ENCODE measurements at places on chromosomes 5 and 9. TPM values are rescaled to one million over a fixed set of nuclear protein-coding genes. Genes with fewer than 3 reads are reported as not detected.

Gene PCDHA10
- 20.3 TPM for total RNA-seq

Gene ZNF300
- 89.4 TPM for total RNA-seq

Gene IPPK
- total RNA-seq, result 16.1 TPM

Gene CYLC2
- not detected for total RNA-seq

Gene CNTLN
- total RNA-seq, result 16.5 TPM

Gene TMEM174
- total RNA-seq, result not detected

Gene TSC1
- 48.5 TPM for total RNA-seq

Gene PCDH12
- 2.8 TPM for total RNA-seq

Gene ADGRV1
- 474 TPM for total RNA-seq

Gene ADAMTS12
- total RNA-seq, result 1.2 TPM

Gene SCGB3A2
- not detected for total RNA-seq

GRCh38 chr9:112711050-112711689, 6.7 kb downstream of the INIP start:
- DNase-seq, result no peak

- no peak for DNase-seq
These were observed 4.0 kb upstream of the FOXB2 start for GRCh38 chr9:77015327-77016048.

- no peak for DNase-seq
These were observed 334.9 kb upstream of the DAB2 start for GRCh38 chr5:39759701-39760100.

GRCh38 chr9:80797831-80798688, 891.3 kb downstream of the TLE1 start:
- peak; percentile 47 for DNase-seq

- DNase-seq, result no peak
These were observed 11.6 kb downstream of the ANKH start for GRCh38 chr5:14859980-14860379.

DNA sequence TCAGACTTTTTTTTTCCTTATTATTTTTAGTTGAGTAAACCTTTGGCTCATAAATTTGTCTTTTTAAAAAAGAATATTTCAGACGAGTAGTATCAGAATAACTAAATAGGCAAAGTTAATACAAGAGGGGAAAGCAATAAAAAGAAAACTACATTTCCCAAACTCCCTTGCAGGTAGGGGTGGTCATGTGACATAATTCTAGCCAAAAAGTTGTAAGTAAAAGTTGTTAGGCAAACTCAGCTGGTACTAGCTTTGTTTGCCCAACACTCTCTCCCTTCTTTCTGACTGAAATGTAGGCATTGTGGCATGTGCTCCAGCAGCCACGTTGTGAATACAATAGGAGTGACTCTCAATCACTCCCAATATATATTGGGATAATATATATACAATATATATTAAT, 20.9 kb downstream of the GIN1 start:
- no peak for DNase-seq

- no peak for DNase-seq
These were observed 22.2 kb downstream of the TTLL11 start for GRCh38 chr9:122070728-122071515.

GRCh38 chr9:85339338-85339737, 402.4 kb downstream of the AGTPBP1 start:
- DNase-seq, result no peak

- no peak for DNase-seq
These were observed 85.2 kb downstream of the RASGRF2 start for GRCh38 chr5:81045389-81045807.

- DNase-seq, result no peak
These were observed 229.3 kb downstream of the GOLPH3 start for GRCh38 chr5:31944684-31945445.

DNA sequence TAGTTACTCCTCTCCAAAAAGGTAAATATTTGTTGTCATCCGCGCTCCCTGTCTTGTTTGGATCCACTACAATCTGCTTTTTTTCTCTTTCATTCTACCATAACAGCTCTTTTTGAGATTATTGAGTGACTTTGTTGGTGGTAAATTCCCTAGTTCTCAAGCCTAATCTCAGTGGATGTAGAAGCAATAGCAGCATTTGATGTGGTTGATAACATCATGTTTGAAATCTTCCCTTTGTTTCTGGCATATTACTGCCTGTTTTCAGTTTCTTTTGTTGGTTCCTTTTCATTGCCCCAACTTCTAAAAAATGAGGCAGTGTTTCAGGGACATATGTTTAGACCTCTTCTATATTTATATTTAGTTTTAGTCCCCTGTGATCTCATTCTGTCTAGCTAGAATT, 8.9 kb downstream of the CDC42SE2 start:
- DNase-seq, result no peak

- no peak for DNase-seq
These were observed 33.6 kb upstream of the NSMF start for GRCh38 chr9:137492464-137493363.

- DNase-seq, result no peak
These were observed 30.4 kb upstream of the FYB1 start for GRCh38 chr5:39249564-39250274.

DNA sequence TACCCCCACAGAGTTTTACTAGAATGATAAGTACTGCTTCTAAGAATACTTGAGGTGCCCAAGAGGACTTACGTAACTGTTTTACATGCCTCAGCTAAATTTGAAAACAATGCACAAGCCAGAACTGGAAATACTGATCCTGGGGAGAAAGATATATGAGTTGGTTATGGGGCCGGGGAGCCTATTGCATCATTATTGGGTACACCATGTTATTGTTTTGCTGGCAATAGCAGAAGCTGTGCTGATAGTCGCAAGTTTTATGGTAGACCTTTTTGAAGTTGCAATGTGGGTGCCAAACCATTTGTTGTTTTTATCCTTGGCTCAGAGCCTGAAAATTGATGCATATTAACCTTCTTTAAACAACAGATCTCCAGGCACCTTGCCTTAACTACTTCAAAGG, 108.4 kb upstream of the DHFR start:
- no peak for DNase-seq

- no peak for DNase-seq
These were observed 19.1 kb upstream of the SNX2 start for GRCh38 chr5:122755783-122756182.

DNA sequence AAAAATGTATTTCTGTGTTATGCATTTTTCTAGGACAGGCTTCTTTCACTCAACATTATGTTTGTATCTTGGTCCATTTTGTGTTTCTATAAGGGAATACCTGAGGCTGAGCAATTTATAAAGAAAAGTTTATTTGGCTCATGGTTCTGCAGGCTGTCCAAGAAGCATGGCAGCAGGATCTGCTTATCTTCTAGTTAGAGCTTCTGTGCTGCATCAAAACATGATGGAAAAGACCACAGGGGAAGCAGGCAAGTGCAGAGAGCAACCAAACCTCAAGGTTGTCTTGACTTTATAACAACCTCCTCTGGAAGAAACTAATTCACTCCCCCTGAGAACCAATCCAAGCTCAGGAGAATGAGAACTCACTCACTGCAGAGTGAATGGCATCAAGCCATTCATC, 1601.0 kb upstream of the NUDT12 start:
- no peak for DNase-seq

- DNase-seq, result no peak
These were observed 131.8 kb upstream of the FBN2 start for GRCh38 chr5:128669803-128670202.

GRCh38 chr5:60503771-60504170, 196.2 kb downstream of the DEPDC1B start:
- no peak for DNase-seq

- no peak for DNase-seq
These were observed 2.3 kb downstream of the SMIM3 start for GRCh38 chr5:150780816-150781221.

DNA sequence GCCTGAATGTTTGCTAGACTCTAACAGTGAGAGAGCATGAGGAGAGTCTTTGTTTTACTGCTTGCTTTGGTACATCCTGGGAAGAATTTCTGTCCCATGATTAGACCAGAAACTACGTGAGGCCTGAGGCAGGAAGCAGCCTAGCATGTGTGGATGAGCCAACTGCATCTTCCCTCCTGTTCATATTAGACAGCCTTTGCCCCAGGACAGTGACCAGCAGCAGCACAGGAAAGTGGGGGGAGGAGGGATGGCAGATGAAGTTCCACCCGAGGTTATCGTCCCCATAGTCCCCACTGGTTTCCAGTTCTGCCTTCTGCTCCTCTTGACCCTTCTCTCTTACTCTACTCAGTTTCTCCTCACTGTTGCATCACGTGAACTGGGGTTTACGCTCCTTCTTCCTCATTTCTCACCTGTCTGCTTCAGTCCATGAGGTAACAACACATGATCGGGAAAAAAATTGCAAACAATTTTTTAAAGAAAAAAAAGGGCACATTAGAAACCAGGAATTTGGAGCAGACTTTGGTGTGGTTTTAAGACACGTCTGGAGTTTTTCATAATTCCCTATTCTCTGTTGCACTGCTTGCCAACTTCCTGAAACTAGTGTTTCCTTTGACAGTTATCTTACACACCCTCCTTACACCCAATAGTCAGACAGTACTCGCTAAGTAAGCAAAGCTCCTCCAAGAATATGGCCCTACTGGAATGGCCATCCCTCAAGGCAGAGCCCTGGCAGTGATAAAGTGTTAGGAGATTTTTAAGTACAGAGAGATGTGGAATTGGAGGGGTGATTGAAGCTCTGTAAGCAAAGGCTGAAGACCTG, 84.1 kb downstream of the SNX18 start:
- no peak for DNase-seq

DNA sequence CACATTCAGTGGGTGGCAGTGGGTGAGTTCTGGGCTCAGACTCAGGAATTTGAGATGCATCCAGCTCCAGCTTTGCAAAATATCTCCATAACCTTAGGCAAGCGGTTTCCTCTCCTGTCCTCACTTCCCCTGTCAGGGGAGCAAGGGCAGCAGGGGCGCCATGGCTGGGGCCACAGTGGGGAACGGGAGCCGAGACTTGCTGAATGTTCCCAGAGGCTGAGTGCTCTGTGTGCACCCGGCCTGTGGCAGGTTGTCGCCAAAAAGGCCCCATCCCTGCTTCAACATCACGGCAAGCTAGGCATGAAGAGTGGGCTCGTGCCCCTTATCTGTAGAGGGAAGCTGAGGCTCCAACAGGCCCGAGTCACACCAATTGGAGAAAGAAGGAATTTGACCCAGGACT, 268.8 kb downstream of the NSG2 start:
- no peak for DNase-seq

DNA sequence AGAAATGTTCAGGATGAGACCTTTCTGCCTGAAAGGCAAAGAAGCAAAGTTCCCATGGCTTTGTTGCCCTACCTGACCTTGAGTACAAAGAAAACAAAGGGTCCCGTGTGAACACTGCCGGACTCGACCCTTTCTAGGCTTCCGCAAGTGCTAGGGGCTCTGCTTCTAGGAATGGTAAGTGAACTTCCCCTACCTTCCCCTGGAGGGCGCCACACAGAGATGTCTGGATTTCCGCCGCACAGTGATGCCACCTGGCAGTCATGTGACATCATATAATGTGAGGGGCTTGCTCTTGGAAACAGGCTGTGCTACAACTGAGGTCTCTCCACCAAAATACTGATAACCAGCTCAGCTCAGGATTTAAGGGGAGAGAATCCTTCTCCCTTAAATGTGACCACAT, 56.6 kb downstream of the HSD17B3 start:
- DNase-seq, result no peak

DNA sequence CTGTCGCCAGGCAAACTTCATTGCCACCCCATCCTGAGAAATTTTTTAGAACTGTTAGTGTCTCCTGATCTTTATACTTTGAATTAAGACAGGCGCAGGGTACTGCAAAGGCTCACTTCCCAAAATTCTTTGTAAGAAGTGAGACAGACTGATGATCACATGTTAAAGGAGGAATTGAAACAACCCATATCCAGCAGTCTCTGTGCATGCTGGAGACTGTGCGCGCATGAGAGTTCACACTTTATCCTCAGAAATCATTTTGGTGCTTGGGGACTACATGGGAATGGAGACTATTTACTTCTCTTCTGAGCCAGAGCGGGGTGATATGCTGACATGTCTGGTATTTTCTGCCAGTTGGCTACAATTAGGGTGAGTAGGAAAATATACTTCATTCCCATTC, 91.2 kb downstream of the ZNF474 start:
- no peak for DNase-seq

GRCh38 chr5:72608297-72608696, 101.1 kb upstream of the ZNF366 start:
- no peak for DNase-seq

- DNase-seq, result no peak
These were observed 67.4 kb downstream of the ROR2 start for GRCh38 chr9:91882627-91883026.

DNA sequence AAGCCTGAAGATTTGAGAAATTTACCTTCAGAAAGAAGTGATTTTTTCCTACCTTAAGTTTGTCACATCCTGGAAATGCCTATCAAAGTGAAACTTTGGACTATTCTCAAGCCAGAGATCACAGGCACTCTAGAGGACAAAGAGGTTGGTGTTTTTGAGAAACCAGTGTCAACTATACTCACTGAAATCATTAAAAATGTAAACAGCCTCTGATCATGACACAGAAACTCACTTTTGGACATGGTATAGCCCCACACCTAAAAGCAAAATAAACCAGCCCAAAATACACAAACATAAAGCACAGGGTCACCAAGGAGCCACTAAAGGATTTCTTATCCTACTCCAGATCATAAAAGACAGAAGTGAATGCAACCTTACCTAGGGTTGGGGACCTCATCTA, 65.7 kb upstream of the ICE1 start:
- DNase-seq, result no peak

DNA sequence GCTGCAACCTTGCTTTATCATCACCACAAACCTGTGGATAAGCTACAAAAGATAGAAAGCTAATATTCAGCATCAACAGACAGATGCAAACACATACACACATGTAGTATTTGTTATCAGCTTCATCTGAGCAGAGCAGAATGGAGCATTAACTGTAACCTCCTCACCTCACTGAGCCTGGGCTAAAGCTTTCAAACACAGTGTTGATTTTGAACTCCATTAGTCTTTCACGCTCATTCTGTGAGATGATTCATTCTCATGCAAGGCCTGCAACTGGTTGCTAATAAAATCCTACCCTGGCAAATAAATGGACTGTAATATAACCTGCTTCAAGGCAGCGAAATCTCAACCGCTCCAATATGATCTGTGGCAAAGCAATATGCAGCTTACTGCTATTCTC, 1360.6 kb upstream of the ACO1 start:
- no peak for DNase-seq

DNA sequence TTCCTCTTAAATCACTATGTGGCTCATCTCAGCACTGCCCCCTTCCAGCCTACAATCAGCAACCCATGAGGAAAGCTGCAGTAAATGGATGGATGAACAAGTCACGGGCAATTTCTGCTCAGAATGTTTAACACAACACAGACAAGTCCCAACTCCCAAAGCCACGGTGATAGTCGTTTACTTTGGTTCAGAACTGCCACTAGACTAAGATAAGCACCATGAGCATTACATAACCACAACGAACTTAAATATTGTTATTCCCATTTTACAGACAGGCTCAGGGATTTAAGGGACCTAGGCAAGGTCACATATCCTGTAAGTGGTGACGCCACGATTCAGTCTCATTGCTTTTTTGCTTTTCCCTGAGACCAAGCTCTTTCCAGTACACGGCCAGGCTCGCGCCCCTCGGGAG, 2.0 kb upstream of the SMIM27 start:
- DNase-seq, result peak; percentile 8

- DNase-seq, result peak; percentile 10
These were observed 1.0 kb downstream of the GLDC start for GRCh38 chr9:6644346-6645104.

All from occipital lobe (tissue), 3 donors.